ENCODE measurements at places on chromosomes 2 and 18.

DNA sequence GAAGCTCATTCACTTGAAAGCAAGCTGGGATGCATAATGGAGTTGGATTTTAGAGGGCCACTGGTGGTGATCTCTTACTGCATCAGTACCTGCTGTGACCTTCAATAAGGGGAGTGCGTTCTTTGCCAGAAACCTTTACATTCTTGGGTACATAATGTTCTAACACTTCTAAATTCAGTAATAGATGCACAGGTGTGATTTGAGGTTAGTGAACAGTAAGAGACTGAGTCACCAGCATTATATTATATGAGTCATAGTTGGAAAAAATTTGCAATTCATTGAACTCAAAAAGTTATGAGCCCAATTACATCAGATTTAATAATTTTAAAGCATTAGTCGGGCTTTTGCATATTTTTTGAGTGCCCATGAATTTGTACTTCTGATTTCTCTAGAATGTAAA, 803.3 kb downstream of the ADCYAP1 start:
- DNase-seq, result no peak

GRCh38 chr2:225452677-225453076, 53.2 kb downstream of the NYAP2 start:
- DNase-seq, result no peak

DNA sequence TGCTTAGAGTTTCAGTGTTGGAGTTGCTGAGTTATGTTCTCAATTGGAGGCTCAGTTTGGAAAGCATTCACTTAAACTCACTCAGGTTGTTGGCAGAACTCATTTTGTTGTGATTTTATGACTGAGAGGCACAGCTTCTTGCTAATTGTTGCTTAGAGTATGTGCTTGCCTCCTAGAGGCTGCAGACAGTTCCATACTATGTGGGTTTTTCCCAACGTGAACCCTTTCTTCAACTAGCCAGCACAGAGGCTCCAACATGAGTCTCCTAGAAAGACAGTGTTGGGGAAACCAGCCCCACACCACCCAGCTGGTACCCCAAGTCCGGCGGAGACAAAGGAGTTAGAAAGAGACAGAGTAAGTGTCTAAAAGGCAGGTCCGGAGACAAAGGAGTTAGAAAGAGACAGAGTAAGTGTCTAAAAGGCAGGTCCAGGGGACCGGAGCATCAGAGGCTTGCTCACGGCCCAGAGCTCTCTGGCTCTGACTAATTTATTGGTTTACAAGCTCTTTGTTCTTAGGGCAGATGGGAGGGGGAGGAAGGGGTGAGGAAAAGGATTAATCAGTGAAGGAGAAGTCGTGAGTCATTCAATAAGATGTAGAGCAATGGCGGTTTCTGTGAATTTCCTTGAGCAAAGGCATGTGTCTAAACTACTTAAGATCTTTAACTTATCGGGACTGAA, 999.7 kb upstream of the LRRTM1 start:
- DNase-seq, result no peak

GRCh38 chr2:227320305-227321094, 4.6 kb upstream of the MFF start:
- DNase-seq, result no peak

DNA sequence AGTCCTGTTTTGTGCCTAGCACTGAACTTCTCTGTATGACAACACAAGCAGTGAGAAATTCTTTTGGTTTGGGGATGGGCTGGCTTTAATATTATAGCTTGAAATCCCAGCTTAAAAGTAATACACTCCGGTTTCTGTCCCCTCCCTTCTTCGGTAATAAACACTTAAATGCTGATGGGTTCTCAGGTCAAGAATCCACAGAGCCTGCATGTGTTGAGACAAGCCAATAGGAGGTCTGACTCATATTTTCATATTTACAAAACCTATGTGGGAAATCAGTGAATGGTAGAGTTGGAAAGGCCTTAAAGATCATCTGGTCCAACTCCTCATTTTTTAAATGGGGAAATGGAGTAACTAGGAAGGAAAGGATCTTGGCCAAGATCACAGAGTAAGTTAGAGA, 47.5 kb downstream of the VSNL1 start:
- no peak for DNase-seq

GRCh38 chr18:3603421-3604234, 153.7 kb downstream of the TGIF1 start:
- DNase-seq, result peak; percentile 98
